ENCODE measurements at places on chromosomes 4 and X.

GRCh38 chr4:52094376-52095145 is 43.5 kb downstream of the SPATA18 start:
- no peak for DNase-seq

DNA sequence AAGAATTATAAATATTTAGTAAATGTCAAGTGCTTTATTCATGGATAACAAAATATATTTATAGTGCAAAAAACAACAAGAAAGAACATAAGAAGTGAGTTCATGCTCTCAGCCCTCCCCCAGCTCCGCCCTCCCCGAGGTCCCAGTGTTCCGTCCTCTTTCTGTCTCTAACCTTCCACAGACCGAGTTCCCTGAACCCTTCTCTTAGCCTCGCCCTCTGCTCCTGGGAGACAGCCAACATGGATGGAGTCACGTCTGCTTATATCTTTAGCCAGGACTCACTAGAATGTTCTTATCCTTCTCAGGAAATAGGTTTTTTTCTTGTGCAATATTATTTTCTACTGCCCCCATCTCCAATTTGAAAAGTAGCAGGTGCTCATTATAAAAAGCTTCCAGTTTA is 40.1 kb upstream of the HELT start:
- DNase-seq, result no peak

- DNase-seq, result no peak
These were observed 26.3 kb upstream of the TRPC3 start for GRCh38 chr4:121978172-121978516.

- DNase-seq, result no peak
These were observed 247.1 kb upstream of the ETNPPL start for GRCh38 chr4:109009909-109010308.

- no peak for DNase-seq
These were observed 109.7 kb downstream of the RTL5 start for GRCh38 chrX:72021975-72022374.

GRCh38 chrX:50097071-50097470 is 103.7 kb downstream of the AKAP4 start:
- DNase-seq, result no peak

DNA sequence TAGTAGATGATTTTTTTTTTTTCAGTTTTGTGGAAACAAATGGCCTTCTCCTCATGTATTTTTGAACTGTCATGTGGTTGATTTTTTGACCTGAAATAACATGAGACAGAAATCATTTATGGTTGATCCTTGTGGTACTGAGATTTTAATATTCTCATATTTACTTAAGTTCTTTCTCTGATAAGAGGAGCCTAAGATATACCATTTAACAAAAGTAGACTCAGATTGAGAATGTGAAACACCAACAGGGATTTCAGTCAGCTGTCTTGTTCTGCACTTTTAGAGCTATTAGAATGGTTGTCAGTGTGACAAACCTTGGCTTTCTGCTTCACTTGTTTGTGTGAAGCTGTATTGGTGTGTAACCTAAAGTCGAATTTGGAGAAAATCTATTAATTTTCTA is 575.7 kb downstream of the SPOCK3 start:
- no peak for DNase-seq

DNA sequence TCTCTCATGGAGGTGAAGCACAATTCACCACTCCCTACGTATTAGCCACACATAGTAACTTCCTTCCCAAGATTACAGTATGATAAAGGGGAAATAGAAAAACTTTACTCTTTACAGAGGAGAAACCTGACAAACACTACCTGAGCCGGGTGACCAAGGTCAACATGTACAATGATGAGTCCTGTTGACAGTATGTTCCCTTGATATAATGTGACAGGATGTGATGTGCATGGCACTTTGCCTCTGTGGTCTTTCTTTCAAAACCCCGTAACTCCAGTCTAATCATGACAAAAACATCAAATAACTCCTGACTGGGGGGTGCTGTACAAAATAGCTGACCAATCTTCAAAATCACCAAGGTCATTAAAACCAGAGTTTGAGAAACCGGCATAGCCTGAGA is 60.6 kb downstream of the CD99L2 start:
- no peak for DNase-seq

DNA sequence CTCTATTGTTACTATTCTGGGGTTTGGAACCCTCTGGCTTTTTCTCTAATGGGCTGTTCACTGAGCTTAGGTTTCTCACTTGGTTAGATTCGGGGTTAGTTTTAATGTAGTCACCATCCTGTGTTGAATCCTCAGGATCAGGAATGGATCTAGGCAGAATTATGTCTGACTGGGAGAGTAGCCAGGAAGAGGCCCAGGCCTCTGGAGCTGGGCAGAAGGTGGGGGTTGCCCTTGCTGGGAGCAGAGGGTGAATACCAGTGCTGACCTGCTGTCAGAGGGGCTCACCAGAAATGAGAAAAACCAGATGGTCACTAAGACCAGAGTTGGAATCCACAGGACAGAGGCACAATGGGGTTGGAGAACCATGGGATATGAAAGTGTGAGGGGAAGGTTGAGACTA is 126.6 kb upstream of the SLC4A4 start:
- no peak for DNase-seq

DNA sequence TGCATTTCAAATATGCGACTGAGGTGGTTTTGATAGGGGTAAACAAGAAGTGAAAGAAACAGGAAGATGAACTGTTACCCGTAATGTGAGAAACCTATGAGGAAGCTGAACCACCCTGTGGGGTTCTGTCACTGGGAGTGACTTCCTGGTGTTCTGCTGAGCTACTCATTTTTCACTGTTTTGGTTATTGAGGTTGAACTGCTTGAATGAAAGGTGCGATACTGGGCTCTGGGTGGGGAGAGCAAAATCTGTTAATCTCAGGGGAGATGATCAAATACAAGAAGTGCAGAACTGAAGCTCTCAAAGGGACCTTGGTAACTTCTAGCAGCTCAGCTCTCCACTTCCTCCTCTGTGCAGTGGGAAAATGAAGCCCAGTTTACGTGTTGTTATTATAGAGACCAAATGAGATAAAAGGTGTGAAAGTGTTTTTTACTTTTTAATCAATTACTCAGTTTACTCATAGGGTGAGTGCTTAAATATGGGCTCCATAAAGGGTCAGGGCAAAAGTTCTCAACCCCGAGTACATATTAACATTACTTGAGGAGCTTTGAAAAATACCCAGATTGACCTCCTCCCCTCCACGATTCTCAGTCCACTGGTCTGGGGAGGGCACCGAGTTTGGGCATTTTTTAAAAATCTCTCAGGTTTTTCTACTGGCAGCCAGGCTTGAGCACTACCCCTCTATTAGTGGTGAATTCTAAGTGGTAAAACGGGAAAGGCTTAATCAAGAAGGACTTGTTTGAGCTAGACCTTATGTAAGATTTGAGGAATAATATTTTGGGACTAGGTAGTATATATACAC is 66.7 kb downstream of the COQ2 start:
- no peak for DNase-seq

- DNase-seq, result no peak
These were observed 300.6 kb downstream of the PPP4R3C start for GRCh38 chrX:27162496-27162895.

GRCh38 chr4:137535718-137536117 is 3.4 kb upstream of the PCDH18 start:
- no peak for DNase-seq

- DNase-seq, result no peak
These were observed 16.7 kb upstream of the ANKRD17 start for GRCh38 chr4:73275318-73275654.

GRCh38 chrX:150205011-150205410 is 158.1 kb upstream of the MAMLD1 start:
- DNase-seq, result no peak

DNA sequence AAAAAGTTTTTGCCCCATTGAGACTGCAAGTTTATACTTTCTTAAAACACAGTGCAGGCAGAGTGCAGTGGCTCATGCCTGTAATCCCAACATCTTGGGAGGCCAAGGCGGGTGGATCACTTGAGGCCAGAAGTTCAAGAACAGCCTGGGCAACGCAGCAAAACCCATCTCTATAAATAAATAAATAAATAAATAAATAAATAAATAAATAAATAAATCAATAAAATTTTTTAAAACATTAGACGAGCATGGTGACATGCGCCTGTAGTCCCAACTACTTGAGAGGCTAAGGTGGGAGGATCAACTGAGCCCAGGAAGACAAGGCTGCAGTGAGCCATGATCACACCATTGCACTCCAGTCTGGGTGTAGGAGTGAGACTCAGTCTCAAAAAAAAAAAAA is 213.3 kb downstream of the LRBA start:
- DNase-seq, result no peak

DNA sequence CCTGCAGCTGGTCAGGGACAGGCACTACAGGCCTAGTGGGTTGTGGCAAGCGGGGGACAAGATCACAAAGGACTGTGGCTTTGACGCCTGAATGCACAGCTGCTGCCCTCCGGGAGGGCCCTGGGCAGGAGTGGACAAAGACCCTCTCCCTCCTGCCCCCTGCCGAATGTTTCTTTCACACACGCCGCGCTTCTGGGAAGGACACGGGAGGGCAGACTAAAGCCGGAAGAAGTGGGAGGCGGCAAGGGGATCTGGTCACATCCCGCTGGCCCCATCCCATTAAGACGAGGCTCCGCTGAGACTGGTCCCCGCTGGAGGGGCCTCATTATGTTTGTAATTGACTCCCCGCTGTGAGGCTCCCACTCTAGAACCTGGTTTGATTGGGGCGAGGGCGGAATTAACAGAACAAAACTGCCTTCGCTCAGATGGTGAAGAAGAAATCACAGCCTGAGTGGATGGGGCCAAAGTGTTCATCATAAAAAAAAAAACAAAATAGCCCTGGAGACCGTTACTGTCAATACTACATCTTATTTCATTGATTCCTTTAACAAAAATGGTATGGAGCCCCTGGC is 37.8 kb upstream of the PSAPL1 start:
- no peak for DNase-seq

DNA sequence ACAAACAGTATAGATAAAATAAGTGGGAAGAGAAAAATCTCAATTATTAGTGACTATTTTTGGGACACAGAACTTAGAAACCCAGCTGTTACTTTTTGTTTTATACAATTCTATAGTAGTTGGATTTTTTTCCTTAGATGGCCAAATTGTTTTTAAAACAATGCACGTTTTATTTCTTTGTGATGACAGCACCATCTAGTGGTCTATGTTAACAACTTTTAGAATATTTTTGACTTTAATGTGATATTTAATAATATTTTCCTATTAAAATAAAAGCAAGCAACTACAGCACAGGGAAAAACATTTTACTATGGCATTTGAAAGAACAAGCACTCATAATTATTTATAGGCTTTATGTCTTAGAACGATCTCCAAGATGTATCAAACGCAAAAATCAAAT is 5.6 kb upstream of the SMIM31 start:
- DNase-seq, result no peak

DNA sequence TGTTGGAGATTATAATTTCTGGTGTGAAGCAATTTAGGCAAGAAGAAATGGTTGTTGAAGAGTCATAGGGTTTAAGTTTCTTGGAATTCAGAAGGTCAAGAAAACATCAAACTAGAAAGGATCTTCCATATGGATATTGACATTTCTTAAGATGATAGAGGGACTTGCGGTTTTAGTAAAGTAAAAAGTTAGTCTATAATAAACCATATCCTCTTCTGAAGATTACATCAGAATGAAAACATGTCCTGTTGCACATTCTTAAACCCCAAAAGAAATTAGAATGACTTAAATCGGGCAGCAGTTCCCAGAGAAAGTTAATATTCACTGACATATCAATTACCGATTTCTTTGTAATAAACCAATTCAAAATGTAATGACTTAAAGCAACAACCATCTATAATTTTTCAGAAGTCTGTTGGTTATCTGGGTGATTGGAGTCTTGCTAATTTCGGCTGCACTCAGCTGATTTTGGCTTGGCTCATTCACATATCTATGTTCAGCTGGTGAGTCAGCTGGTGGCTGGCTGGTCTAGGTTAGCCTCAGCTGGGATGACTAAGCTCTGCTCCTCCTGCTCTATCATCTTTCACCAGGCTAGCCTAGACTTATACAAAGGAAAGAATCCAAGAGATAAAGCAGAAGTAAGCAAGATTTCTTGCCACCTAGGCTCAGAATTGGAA is 24.4 kb upstream of the DYNLT3 start:
- DNase-seq, result no peak

- no peak for DNase-seq
These were observed 383.7 kb downstream of the NAF1 start for GRCh38 chr4:162782778-162783525.

- DNase-seq, result no peak
These were observed 92.6 kb downstream of the ASB9 start for GRCh38 chrX:15177316-15177715.

DNA sequence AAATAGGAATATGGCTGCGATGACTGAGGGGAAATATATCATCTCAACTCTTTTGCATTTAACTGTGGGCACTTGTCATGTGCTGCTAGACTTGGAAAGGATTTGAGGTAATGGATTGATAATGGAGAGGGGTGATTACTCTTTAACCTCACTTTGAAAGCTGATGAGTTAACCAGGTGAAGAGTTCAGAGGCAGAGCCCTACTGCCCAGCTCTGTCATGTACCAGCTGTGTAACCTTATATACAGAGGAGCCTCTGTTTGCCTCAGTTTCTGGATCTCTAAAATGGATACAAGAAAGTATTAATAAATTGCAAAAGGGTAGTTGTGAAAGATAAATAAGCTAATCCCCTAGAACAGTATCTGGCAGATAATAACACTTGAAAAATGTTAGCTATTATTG is 51.5 kb downstream of the WDR19 start:
- no peak for DNase-seq

GRCh38 chrX:790041-790506 is 159.5 kb downstream of the SHOX start:
- no peak for DNase-seq

DNA sequence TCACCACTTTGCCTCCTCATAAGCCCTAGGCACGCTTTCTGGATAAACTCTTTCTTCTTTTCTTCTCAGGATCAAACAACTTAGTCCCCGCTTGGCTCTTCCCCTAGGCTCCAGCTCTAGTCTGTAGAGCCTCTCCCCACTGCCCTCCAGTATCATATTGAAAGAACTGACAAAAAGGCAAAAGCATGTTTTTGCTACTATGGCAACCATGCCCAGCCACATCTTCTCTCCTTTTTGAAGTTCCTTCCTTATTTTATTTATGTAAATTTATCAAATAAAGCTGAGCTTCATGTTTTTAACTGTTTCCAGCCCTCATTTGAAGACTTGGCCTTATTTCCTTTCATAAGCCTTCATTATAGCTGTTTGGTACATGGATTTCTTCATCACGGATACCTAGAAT is 86.0 kb upstream of the LIMCH1 start:
- DNase-seq, result no peak

DNA sequence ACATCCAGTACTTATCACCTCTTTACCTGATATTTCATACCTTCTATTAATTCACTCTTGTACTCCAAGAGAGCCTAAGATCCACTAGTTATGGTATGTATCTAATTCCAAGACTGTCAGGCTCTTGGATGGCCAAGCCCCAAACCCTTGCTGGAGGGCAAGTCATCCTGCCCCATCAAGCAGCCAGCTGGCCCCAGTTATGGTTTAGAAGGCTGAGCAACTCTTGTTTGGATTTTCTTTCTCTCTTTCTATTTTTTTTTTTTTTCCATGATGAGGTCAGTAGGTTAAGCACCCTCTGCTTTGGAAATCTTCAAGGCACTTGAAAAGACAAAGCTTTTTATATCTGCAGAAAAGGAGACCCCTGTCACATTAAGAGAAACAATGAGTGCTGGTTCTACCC is 10.9 kb upstream of the FGF16 start:
- DNase-seq, result no peak

- DNase-seq, result no peak
These were observed 7.4 kb downstream of the LPAR4 start for GRCh38 chrX:78754917-78755316.
